SJCRH30 (cell line): ENCODE measurements at places on chromosomes 11 and 22. TPM values are rescaled to one million over a fixed set of nuclear protein-coding genes. Genes with fewer than 3 reads are reported as not detected.

DNA sequence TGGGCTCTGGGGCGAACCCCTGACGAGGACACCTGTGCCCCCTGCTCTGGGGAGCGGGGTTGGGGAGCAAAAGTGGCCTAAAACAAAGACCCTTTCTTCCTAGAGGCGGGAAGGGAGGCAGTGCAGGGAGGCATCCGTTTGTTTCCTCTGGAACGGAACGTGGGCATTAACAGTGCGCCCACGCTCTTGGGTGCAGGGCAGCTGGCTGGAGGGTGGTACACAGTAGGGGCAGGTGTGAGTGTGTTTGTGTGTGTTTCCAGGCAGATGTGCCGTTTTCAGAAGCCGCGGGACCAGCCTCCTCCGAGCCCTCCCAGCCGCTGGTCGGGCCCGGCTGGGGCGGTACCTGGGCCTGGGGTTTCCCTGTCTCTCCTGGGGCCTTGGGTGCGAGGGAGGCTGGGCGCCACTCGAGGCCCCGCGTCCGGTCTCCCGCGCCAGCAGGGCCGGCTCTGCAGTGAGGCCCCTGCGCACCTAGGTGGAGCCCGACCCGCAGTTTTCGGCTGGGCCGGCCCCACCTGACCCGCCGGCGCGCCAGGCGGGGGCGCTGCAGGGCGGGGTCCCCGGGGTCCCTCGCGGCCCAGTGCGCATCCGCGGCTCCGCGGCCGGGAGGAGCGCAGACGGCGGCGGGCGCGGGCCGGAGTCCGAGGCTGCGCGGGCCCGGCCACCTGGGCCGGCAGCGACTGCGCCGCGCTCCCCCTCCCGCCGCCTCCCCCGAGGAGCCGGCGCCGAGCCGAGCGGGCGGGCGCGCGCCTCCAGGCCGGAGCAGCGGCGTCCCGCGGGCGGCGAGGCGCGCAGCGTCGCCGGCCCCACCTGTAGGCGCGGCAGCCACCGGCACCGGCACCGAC lies 1252.7 kb downstream of the BRD1 start:
- peaks cover 15% of the 10 kb centered on the region; the same call in 1 of the 2 replicates for H3K4me1 ChIP-seq
- no peak overlapping the region for H3K27ac ChIP-seq
- no peak for DNase-seq
- H3K27me3 ChIP-seq: peaks cover 21% of the 10 kb centered on the region
- no peaks in the 10 kb centered on the region for H3K36me3 ChIP-seq

- no peak for DNase-seq
- H3K27me3 ChIP-seq: no peaks in the 10 kb centered on the region
- H3K4me1 ChIP-seq: 0 out of 2 replicates have a peak, but pooled peaks cover 1% of the 10 kb centered on the region
- H3K27ac ChIP-seq: no peak overlapping the region
- no peak overlapping the region for H3K4me3 ChIP-seq
- H3K36me3 ChIP-seq: no peaks in the 10 kb centered on the region
Measured at GRCh38 chr11:120067438-120068113, 70.3 kb downstream of the TRIM29 start.

GRCh38 chr11:85295694-85296271 lies 331.4 kb downstream of the DLG2 start:
- no peak overlapping the region for H3K27ac ChIP-seq
- no peaks in the 10 kb centered on the region for H3K36me3 ChIP-seq
- H3K27me3 ChIP-seq: no peaks in the 10 kb centered on the region
- no peaks in the 10 kb centered on the region for H3K4me1 ChIP-seq

The TCN1 gene
- not detected in 2 replicates for total RNA-seq

- H3K4me1 ChIP-seq: peaks cover under 1% of the 10 kb centered on the region; the same call in 1 of the 2 replicates
- H3K27me3 ChIP-seq: no peaks in the 10 kb centered on the region
- H3K27ac ChIP-seq: no peak overlapping the region
- no peaks in the 10 kb centered on the region for H3K36me3 ChIP-seq
Measured at GRCh38 chr11:111591187-111591960, 10.9 kb upstream of the SIK2 start.

- H3K4me1 ChIP-seq: no peaks in the 10 kb centered on the region
- DNase-seq: no peak
- no peaks in the 10 kb centered on the region for H3K27me3 ChIP-seq
Measured at GRCh38 chr11:12056119-12056518, 47.7 kb upstream of the DKK3 start.

The OR8G5 gene
- total RNA-seq: not detected in 2 replicates

The PDGFD gene
- 14.3 and 15.2 TPM in 2 replicates for total RNA-seq

- H3K4me3 ChIP-seq: no peak overlapping the region
- H3K27ac ChIP-seq: no peak overlapping the region
- H3K4me1 ChIP-seq: peaks cover 22% of the 10 kb centered on the region
- no peaks in the 10 kb centered on the region for H3K27me3 ChIP-seq
Measured at GRCh38 chr11:113104691-113105251, 143.6 kb downstream of the NCAM1 start.

DNA sequence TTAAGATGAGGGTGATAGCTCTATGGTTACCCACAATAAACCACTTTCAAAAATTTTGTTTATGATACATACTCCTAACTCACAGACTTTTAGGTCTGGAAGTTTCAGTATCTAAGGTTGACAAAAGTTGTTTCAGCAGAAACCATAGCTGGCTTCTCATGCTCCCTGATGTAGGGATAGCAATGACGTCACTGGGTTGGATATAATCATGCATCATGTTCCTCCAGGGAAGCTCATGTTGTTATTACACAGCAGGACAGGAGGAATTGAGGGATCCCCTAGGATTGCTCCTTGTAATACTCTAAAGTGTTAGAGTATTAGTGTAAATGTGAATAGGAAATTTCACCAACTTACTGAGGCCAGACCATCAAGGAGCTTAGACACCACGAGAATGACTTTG lies 23.6 kb downstream of the APOL3 start:
- no peak overlapping the region for H3K4me3 ChIP-seq
- no peaks in the 10 kb centered on the region for H3K27me3 ChIP-seq
- H3K27ac ChIP-seq: no peak overlapping the region
- DNase-seq: no peak
- no peaks in the 10 kb centered on the region for H3K4me1 ChIP-seq
- H3K36me3 ChIP-seq: no peaks in the 10 kb centered on the region

DNA sequence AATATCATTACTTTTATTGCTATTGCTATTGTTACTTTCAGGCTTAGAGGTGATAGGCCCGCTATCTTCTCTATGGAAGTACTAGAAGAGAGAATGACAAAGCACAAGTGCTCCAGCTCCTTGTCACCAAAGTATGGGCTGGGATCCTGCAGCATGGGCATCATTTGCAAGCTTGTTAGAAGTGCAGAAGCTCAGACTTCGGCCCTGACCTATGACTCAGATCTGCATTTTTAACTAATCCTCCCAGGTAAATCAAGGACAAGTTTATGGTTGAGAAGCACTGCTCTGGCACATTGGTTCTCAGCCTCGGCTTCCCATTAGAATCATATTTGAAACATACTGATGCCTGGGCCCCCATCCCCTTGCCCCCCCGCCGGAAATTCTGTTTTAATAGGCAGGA lies 8.6 kb upstream of the ENDOD1 start:
- DNase-seq: no peak
- no peaks in the 10 kb centered on the region for H3K27me3 ChIP-seq
- no peaks in the 10 kb centered on the region for H3K36me3 ChIP-seq
- no peak overlapping the region for H3K27ac ChIP-seq
